Thymus (tissue), 14 donors: ENCODE measurements at places on chromosomes 6 and 20.

- no peak overlapping the region for H3K4me3 ChIP-seq
- H3K27ac ChIP-seq = no peak overlapping the region
- DNase-seq = no peak
- H3K36me3 ChIP-seq = no peaks in the 10 kb centered on the region
- H3K27me3 ChIP-seq = no peaks in the 10 kb centered on the region
These were observed 59.3 kb upstream of the JAG1 start for GRCh38 chr20:10733122-10733521.

DNA sequence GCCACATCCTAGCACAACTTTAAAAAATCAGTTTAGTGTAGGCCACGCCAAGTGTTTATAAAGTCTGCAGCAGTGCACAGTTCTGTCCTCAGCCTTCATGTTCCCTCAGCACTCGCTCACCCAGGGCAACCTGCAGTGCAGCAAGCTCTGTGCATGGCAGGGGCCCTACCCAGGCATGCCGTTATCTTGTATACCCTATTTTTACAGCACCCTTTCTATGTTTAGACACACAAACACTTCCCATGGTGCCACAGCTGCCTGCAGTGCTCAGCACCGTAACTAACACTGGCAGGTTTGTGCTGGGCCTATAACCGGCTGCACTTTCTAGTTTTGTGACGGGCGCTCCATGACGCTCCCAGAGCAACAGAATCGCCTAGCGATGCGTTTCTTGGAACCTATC is 43.8 kb downstream of the ZBTB46 start:
- H3K4me3 ChIP-seq = no peak overlapping the region
- H3K27me3 ChIP-seq = no peaks in the 10 kb centered on the region
- DNase-seq = no peak

GRCh38 chr6:148967541-148967956 is 220.7 kb downstream of the UST start:
- no peaks in the 10 kb centered on the region for H3K27me3 ChIP-seq
- H3K4me3 ChIP-seq = no peak overlapping the region
- H3K4me1 ChIP-seq = no peaks in the 10 kb centered on the region
- H3K36me3 ChIP-seq = peaks cover 2% of the 10 kb centered on the region

DNA sequence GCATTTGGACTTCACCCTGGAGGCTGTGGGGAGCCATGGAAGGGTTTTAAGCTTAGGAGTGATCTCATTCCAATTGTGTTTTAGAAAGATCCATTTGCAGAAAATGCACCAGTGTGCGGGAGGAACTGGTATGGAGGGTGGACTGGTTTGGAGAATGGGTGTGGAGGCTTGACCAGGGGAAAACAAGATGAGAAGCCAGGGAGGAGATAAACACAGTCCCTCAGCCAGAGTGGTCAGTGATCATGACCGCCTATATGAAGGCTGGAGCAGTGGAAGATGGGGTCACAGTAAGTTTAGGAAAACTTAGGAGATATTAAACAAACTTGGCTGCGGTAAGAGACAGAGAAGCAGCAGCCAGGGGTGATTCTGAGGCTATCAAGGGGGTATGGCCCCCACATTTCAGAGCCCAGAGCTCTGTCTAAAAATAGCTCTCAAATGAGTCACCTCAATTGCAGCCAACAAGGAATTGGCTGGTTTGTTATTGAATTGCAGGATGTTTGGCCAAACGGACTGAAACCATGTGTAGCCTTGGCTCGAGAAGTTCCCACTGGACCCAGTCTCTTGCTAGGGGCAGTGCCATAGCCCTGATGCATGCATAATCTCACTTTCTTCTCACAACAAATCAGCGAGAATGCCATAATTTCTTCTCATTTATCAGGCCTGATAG is 159.9 kb upstream of the TOP1 start:
- DNase-seq = no peak
- no peak overlapping the region for H3K27ac ChIP-seq
- H3K27me3 ChIP-seq = no peaks in the 10 kb centered on the region

GRCh38 chr6:24666097-24666640 is 530 bp downstream of the TDP2 start:
- H3K4me1 ChIP-seq = peaks cover 16% of the 10 kb centered on the region
- no peaks in the 10 kb centered on the region for H3K27me3 ChIP-seq
- H3K36me3 ChIP-seq = peaks cover 29% of the 10 kb centered on the region
- peak overlapping the region; percentile 97 for H3K4me3 ChIP-seq
- DNase-seq = peak; percentile 29
- H3K27ac ChIP-seq = peak overlapping the region; percentile 95

- H3K36me3 ChIP-seq = no peaks in the 10 kb centered on the region
- no peak overlapping the region for H3K4me3 ChIP-seq
- H3K27me3 ChIP-seq = no peaks in the 10 kb centered on the region
- DNase-seq = no peak
These were observed 5.2 kb upstream of the HINT3 start for GRCh38 chr6:125951323-125951722.

- no peak for DNase-seq
- H3K36me3 ChIP-seq = no peaks in the 10 kb centered on the region
- peaks cover 7% of the 10 kb centered on the region for H3K4me1 ChIP-seq
These were observed 39.3 kb downstream of the MBOAT1 start for GRCh38 chr6:20172842-20173456.
